ENCODE measurements at places on chromosomes 11 and 22.

- DNase-seq = no peak
Measured at GRCh38 chr11:97683733-97684132, 1293.9 kb downstream of the JRKL start.

DNA sequence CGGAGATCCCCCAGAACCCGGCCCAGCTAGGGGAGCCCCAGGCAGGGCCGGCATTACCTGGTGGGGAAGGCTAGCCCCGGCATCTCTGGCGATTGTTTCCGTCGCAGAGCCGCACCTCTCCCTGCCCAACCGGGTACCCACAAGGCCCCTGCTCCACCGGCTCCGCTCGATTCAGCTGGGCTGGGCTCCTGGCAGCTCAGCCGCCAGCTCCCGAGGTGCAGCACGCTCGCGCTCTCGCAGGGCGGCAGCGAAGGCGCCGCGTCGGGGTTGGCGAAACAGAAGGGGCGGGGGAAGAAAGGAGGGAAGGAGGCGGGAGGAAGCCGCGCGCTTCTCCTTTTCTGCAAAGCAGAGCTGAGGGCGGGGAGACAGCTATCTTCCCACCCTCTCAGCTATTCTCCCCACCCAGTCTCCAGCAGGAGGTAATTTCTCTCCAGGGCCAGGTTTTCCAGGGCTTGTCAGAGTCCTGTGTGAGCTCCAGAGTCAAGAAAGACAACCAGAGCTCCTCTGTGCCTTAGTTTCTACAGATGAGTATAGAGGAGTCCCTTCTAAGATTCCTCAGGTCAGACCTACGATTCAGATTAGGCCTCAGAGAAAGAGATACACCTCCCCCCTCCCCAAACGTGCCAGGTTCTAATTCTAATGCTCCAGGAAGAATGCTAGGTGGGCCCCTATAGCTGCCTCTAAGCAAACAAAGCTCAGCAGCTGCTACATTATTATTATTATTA is 62.0 kb downstream of the PAK1 start:
- peak; percentile 68 for DNase-seq

DNA sequence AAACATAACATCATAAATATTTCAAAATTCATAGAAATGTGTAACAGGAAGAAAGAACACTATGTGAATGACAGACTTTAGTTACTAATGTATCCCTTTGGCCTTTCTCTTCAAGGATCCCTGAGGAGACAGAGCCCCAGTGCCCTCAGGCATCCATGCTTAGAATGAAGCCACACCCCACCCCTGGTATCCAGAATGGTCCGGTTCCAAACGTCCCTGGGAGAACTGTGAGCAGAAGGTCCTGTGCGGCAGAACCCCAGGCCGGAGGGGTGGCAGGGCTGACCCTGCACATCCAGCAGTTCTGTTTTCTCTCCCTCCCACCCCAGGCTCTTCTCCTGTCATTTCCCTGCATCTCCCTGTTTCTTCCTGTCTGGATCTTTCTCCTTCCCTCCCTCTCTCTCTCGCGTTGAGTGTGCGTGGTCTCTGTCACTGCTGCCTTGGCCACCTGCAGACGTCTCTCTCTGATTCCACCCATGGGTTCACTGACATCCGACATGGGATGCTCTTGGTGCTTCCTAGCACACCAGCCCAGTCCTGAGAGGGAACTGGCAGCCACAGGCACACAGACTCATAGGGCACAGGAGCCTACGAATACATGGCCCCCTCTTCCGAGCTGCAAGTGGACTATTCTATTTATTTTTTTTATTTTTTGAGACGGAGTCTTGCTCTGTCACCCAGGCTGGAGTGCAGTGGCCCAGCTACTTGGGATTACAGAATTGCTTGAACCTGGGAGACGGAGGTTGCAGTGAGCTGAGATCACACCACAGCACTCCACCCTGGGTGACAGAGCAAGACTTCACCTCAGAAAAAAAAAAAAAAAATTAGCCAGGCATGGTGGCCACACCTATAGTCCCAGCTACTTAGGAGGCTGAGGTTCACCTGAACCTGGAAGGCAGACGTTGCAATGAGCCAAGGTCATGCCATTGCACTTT is 5.7 kb downstream of the RFPL1 start:
- no peak for DNase-seq

DNA sequence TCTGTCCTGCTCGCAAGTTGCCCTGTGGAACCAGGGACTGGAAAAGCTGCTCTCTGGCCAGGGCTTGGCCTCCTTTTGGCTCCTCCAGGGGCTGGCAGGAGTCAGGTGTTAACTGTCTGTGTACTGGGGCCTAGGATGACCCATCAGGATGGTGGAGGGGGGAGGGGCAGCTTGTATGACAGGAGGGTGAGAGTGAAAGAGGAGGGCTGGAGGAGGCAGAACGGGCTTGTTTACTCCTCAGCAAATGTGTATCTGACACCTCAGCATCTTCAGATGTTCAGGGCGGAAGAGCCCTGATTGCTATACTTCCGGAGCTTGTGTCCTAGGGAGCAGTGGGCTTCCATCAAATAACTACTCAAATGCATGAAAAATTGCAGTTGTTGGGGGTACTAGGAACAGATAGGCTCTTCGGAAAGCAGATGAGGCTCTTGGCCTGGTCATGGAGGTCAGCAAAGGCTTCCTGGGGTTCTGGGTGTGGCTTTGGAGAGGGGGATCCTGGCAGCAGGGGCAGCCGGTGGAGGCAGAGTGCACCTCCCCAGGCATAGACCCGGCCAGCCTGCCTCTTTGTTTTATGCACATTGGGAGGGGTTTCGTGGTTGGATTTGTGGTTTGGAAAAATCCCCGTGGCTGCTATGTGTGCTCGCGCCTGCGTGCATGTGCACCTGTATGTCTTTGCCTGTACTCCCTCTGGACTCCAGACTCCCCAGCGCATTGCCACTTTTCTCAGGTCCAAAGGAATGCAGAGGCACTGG is 31.2 kb downstream of the CD82 start:
- DNase-seq = peak; percentile 61

- no peak for DNase-seq
Measured at GRCh38 chr22:25509374-25509791, 55.1 kb upstream of the GRK3 start.

DNA sequence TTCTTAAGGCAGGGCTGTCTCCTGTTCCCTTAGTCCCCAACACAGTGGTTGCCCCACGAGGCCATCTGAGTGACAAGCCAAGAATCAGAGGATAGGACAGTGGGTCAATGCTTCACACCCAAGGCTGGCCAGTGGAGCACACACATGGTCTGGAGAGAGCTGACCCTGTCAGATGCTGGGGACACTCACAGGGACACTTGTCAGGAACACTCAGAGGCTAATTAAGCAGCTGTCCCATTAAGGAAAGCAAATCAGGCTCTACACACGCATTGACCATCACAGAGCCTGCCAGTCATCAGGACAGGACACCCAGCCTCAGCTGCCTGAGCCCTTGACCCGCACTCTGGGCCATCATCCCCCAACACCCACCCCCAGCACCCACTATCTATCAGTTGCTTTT is 18.2 kb downstream of the GDPD5 start:
- no peak for DNase-seq

- DNase-seq = no peak
Measured at GRCh38 chr22:17607891-17608521, 20.5 kb downstream of the ATP6V1E1 start.

DNA sequence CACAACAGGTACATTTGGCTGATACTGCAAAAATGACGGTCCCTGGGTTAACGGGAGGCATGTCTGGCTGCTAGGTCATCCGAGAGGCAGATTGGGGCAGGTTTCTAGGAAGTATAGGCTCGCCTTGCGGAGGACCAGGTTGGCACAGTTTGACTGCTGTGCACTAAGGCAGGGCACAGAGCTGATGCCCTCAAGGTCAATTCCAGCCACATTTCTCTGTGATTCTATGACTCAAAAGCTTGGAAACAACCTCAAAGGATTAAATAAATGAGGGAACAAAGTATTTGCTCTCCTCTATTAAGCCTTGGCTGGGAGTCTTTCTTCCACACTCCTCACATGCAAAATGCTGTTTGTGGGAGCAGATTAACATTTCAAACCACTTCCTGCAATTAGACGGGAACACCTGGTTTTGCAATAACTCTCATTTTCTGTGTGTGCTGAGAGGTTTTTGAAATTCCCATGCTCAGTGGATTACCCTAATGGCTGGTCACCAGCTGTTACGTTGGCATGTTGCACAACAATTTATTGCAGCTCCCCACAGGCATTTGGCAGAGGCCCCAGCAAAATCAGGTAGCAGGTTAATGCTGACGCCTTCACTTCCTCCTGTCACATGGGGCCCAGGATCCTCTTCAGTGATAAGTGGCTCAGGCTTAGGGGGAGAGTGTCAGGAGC is 61.0 kb upstream of the PLET1 start:
- no peak for DNase-seq

DNA sequence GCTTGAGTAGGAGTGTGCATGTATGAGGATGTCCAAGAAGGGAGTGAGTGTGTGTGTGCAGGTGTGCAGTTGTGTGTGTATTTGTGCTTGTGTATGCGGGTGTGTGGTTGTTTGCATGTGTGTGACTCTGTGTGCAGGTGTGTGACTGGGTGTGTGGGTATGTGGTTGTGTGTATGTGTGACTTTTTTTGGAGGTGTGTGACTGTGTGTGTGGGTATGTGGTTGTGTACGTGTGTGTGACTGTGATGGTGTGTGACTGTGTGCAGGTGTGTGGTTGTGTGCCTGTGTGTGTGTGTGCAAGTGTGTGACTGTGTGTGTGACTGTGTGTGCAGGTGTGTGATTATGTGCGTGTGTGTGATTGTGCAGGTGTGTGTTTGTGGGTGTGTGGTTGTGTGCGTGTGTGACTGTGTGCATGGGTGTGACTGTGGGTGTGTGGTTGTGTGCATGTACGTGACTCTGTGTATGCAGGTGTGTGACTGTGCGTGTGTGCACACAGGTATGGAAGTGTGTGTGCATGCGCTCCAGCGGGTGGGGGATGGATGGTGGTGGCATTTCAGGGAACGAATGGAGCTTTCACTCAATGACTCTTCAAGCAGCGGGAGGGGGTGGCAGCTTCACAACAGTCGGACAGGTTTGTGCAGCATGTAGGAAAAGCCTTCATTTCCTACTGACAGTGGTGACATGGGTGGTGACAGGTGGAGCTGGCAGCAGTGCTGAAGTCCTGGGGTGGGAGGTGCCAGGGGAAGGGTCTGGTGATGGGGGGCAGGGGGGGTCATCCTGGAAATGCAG is 47.6 kb downstream of the CACNA1I start:
- no peak for DNase-seq

- DNase-seq = no peak
Measured at GRCh38 chr22:17930455-17931313, 93.7 kb downstream of the MICAL3 start.

- no peak for DNase-seq
Measured at GRCh38 chr22:24474221-24474620, 20.9 kb upstream of the UPB1 start.

DNA sequence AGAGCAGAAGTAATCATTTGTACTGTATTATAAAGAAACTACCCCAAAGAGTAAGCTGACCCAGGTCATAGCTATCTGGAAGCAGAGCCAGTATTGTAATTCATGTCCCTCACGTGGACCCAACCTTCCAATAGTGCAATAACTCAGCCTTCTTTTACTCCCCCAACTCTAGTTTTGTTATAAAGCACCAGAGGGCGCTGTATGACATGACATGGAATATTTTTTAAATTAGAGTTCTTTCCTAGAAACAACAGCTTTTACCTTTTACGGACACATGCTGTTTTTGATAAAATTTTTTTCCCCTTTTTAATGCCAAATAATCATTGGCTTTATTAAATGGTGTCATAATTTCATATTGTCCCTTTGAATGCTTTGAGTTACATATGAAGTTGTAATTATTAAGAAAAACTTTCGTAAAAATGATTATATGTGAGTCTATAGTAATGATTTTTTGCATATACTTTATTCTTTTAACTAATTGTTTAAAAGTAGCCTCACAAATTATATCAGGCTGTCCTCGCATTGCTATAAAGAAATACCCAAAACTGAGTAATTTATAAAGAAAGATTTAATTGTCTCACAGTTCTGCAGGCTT is 76.9 kb downstream of the DKK3 start:
- peak; percentile 4 for DNase-seq

DNA sequence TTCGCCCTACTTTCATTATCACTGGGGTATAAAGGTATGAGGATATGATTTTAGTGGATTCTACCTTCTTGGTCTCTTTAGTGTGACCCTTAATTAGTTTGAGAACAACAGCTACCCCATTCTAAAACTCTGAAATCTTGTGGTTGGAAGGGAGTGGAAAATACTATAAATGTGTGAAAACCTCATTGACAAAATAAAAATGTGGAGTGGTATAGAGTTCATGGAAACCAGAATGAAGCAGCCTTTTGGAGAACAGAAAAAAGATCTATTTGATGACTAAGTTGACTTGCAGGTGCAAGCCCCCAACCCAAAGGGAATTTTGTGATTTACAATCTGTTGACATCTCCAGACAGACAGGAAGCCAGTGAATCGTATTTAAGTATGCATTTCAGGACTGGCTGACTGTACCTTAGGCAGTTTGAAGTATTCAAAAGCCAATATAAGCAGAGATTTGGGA is 75.8 kb downstream of the GAS2 start:
- no peak for DNase-seq

DNA sequence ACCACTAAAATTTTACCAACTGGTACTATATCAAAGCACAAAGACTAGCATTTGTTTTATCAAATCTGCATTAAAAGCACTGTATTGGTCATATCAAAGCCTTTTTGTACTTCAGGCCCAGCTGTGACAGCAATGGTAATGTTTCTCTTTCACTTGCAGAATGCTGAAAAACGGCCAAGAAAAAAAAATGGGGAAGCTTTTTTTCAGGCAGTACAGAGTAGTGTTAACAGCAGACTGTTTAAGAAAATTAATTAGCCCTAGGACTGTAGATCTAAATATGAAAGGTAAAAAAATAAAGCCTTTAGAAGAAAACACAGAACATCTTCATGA is 33.3 kb downstream of the DENND5A start:
- DNase-seq = no peak

DNA sequence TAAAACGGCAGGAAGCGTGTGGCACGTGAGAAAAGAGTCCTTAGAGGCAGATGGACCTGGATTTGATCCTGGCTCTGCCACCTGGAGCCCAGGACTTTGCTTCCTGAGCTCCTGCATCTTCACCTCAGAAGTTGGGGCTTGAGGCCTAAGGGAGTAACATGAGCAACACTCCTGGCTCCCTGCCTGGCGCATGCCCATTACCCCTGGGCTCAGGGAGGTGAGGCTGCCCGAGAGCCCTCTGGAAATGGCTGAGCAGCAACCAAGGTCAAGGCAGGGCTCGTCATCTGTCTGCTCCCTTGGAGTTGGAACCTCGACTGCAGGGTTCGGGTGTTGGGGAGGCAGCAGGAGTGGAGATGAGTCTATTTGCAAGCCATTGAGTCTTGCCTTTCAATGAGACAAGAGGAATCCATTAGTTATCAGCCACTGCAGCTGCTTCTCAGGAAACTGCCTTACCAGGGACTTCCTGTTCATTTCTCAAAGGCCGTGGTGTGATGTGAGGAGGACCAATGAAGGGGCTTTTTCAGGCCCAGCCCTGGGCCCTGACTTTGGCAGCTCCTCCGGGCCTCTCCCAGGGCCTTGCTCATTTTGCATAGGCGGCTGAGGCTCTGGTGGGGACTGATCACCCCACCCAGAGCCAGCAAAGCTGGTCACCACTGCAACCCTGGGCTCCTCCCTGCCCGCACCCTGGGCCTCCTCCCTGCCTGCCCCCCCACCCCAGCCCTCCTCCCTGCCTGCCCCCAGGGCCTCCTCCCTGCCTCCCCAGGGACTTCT is 6.4 kb downstream of the FADS2 start:
- DNase-seq = peak; percentile 13

- DNase-seq = no peak
Measured at GRCh38 chr11:27153136-27153535, 112.5 kb downstream of the BBOX1 start.

Measured in activated CD4-positive, alpha-beta T cell treated with anti-CD3 and anti-CD28 coated beads for 4 hours (primary cell).